ENCODE measurements at places on chromosomes 2 and 18.

- DNase-seq: no peak
Measured at GRCh38 chr2:240818293-240819125, 1.5 kb downstream of the KIF1A start.

- DNase-seq: no peak
Measured at GRCh38 chr2:8437949-8438400, 243.9 kb upstream of the ID2 start.

DNA sequence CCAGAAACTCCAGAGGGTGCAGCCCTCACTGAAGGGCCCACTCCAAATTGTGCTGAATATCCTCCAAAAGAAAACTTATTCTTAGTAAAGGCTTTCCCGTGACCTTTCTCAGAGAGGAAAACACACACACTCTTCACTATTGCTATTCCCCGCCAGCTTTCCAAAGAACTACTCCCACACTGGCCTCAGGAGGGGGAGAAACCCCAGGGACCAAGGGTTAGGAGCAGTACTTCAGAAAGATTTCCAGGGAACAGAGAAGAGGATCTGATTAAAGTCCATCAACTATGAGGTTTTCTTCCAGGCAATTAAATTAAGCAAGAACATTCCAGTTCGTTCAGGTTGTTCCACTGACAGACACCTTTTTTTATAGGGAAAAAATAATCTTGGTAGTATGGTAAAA, 150.2 kb downstream of the TTC32 start:
- DNase-seq: no peak

DNA sequence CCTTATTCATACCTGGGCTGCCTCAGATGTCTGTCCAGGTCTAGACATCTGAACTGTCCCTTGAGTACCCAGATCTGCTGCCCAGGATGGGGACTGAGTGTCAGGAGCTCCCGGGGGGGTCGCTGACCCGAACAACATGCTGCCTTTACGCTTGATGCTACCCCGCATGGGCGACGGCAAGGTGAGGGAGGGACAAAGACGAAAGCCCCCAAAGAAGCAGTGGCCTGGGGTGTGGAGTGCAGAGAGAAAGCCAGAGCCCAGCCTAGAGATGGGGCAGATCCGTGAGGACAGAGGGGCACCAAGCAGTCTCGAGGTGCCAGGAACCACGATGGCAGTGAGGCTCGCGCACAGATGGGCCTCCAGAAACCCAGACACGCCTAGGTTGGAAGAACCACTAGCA, 234.7 kb downstream of the ATAD2B start:
- no peak for DNase-seq

All from activated T-cell treated with anti-CD3 and anti-CD28 coated beads, Interleukin-2, amount 50 U/mL, for 1 hour (primary cell).